Stimulated activated CD4-positive, alpha-beta T cell treated with anti-CD3 and anti-CD28 coated beads, TNF-alpha, amount 100 ng/mL, for 4 hours (primary cell): ENCODE measurements at places on chromosomes 2 and 18.

GRCh38 chr2:216033403-216033802, 20.1 kb upstream of the MREG start:
- DNase-seq, result no peak

DNA sequence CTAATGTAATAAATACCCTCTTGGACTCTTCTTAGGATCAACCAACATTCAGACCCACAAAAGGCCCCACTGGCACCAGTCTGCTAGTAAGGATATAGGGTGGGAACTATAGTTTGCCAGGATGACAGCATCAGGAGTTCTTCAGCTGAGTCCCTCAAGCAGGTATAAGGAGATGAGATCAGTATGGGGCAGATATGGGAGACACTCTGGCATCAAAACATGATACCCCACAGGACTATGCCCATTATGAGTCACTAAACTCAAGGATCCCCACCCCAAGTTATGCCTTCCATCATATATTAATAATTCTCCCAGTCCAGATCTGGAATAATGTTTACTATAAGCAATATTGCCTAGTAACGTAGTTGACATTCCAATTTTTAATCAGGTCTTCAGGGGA, 83.1 kb upstream of the CCDC141 start:
- no peak for DNase-seq

DNA sequence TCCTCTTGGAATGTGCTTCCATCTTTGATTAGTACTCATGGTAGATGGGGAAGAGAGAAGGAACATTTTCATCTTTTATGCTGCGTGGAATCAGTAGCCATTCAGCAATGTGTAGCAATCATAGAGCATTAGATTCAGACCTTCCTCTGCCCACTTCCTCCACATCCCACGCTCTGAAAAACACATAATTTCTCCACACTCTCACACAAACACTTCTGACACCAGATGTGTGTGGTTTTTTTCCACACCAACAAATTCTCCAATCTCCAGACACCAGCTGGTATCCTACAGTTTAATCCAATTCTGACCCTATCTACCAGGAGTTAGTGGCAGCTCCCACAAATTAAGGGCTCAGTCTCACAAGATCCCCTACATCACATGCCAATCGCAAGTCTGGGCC, 103.3 kb downstream of the AOX1 start:
- DNase-seq, result no peak

DNA sequence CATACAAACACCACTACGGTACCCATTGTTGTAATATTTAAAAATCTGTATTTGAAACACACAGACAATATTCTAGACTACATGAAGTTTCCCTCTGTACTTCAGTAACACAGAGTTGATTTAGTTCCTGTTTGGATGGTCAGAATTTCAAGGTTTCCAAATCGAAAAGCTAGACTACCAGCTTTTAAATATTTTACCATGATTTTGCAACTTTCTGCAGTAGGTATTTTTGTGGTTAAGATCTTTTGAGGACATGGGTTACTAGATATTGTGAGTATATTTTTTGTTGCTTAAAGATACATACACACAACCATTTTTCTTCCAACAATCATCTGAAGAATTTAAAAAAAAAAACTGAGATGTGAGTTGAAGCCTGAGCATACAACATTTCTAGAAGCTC, 10.9 kb downstream of the SERPINB5 start:
- DNase-seq, result no peak

- no peak for DNase-seq
These were observed 326.3 kb downstream of the CDH7 start for GRCh38 chr18:66077066-66077465.

DNA sequence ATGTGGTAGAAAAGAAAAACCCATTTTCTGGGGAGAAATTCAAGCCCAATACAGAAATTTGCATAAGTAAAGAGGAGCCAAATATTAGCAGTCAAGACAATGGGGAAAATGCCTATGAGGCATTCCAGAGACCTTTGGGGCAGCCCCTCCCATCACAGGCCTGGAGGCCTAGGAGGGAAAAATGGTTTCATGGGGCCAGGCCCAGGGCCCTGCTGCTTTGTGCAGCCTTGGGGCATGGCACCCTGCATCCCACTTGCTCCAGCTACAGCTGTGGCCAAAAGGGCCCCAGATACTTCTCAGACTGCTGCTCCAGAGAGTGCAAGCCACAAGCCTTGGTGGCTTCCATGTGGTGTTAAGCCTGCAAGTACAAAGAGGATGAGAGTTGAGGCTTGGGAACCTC, 51.3 kb upstream of the CYP1B1 start:
- DNase-seq, result no peak
